Activated CD8-positive, alpha-beta memory T cell treated with anti-CD3 and anti-CD28 coated beads, Interleukin-2, amount 10 ng/mL, durations not matched to agents 7 days and 5 days (primary cell): ENCODE measurements at places on chromosomes 4 and X. TPM values are rescaled to one million over a fixed set of nuclear protein-coding genes. Genes with fewer than 3 reads are reported as not detected.

The MAGEB6 gene
- total RNA-seq, result not detected

The TMEM31 gene
- total RNA-seq, result not detected

The VGLL1 gene
- total RNA-seq, result not detected

The SGCB gene
- total RNA-seq, result 12.1 TPM

The ZNF630 gene
- 3.2 TPM for total RNA-seq

The UBE2A gene
- 81.2 TPM for total RNA-seq

The IL2 gene
- total RNA-seq, result not detected

- no peak overlapping the region for H3K27ac ChIP-seq
- no peak overlapping the region for H3K4me3 ChIP-seq
- DNase-seq, result peak; percentile 32
- no peaks in the 10 kb centered on the region for H3K36me3 ChIP-seq
Observed at GRCh38 chr4:3312362-3312761, 19.5 kb downstream of the RGS12 start.

DNA sequence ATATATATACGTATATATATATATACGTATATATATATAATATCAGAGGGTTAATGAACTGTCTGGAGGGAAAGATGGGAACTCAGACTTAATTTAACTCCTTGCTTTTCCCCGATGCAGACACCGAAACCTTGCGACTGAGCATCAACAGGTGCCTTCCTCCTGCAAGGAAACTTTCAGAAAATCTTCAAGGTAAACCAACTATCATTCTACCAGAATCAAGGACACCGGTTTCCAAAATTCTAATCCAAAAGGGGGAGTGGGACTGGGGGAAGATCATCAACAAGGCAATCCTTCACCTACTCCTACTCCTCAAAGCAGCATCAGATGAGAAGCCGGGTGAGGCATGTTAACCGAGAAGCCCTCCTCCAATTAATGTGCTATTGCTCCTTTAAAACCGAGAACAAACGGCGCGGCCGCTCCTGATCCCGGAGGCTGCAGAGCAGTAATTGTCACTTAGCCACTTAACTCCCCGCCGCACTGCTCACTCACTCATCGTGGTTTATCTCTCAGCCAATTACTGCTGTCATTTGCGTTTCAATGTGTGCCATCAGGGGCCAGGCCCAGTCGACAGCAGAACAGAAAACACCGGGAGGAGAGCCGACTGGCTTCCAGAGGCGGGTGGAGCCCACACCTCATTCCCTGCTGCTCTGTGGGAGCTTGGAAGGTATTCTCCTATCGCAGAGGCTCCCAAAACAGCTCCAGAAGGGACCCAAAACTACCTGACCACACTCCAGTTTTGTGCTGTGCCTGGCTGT, 61.7 kb downstream of the MAML3 start:
- no peaks in the 10 kb centered on the region for H3K27me3 ChIP-seq
- no peak overlapping the region for H3K27ac ChIP-seq
- H3K4me1 ChIP-seq, result peaks cover 65% of the 10 kb centered on the region
- no peak overlapping the region for H3K4me3 ChIP-seq
- no peak for DNase-seq

- H3K27me3 ChIP-seq, result peaks cover 3% of the 10 kb centered on the region
- DNase-seq, result peak; percentile 70
- H3K4me3 ChIP-seq, result peak overlapping the region; percentile 89
- H3K36me3 ChIP-seq, result peaks cover 34% of the 10 kb centered on the region
- peaks cover 39% of the 10 kb centered on the region for H3K4me1 ChIP-seq
Observed at GRCh38 chr4:37685823-37686372, 278 bp downstream of the RELL1 start.

GRCh38 chr4:76011700-76012387, 4.5 kb upstream of the CXCL9 start:
- peaks cover 17% of the 10 kb centered on the region for H3K27me3 ChIP-seq
- H3K4me3 ChIP-seq, result no peak overlapping the region
- H3K27ac ChIP-seq, result no peak overlapping the region
- no peak for DNase-seq

- H3K27ac ChIP-seq, result no peak overlapping the region
- peaks cover 53% of the 10 kb centered on the region for H3K27me3 ChIP-seq
- no peak for DNase-seq
Observed at GRCh38 chr4:76576824-76577223, 141.8 kb downstream of the SHROOM3 start.

GRCh38 chr4:38161208-38162113, 201.3 kb downstream of the PTTG2 start:
- DNase-seq, result no peak
- peaks cover 37% of the 10 kb centered on the region for H3K4me1 ChIP-seq
- peaks cover 12% of the 10 kb centered on the region for H3K36me3 ChIP-seq
- no peak overlapping the region for H3K4me3 ChIP-seq

DNA sequence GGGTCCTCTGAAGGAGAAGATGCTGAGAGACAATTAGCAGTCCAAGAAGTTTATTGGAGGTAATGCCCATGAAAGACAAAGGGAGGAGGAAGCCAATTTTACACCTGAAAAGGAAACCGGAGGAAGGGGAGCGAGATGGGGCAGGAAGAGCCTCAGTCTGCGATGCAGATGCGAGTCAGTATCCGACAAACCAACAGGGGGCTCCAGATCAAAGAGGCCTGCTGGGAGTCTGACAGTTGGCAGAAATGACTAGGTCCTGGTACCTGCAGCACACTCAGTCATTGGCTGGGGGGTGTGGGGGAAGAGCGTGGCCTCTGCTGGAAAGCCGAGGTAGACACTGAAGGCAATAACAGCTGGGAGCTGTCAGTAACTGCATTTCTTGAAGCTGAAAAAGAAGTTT, 231.1 kb upstream of the CENPE start:
- H3K27me3 ChIP-seq, result no peaks in the 10 kb centered on the region

GRCh38 chr4:176841711-176842112, 49.0 kb upstream of the VEGFC start:
- no peaks in the 10 kb centered on the region for H3K4me1 ChIP-seq
- DNase-seq, result no peak
- H3K27ac ChIP-seq, result no peak overlapping the region
- no peaks in the 10 kb centered on the region for H3K27me3 ChIP-seq

- no peaks in the 10 kb centered on the region for H3K27me3 ChIP-seq
- no peaks in the 10 kb centered on the region for H3K4me1 ChIP-seq
- no peaks in the 10 kb centered on the region for H3K36me3 ChIP-seq
- no peak overlapping the region for H3K27ac ChIP-seq
- H3K4me3 ChIP-seq, result no peak overlapping the region
Observed at GRCh38 chr4:96162636-96163035, 322.7 kb downstream of the PDHA2 start.

- H3K27ac ChIP-seq, result no peak overlapping the region
- no peak overlapping the region for H3K4me3 ChIP-seq
Observed at GRCh38 chr4:113539408-113539807, 222.1 kb downstream of the CAMK2D start.

- DNase-seq, result no peak
- peaks cover 8% of the 10 kb centered on the region for H3K27me3 ChIP-seq
- no peak overlapping the region for H3K4me3 ChIP-seq
- peaks cover 3% of the 10 kb centered on the region for H3K36me3 ChIP-seq
- H3K4me1 ChIP-seq, result peaks cover 25% of the 10 kb centered on the region
Observed at GRCh38 chr4:152009983-152010709, 249.3 kb upstream of the GATB start.

- DNase-seq, result no peak
- H3K4me1 ChIP-seq, result no peaks in the 10 kb centered on the region
- no peaks in the 10 kb centered on the region for H3K36me3 ChIP-seq
- H3K4me3 ChIP-seq, result no peak overlapping the region
- H3K27ac ChIP-seq, result no peak overlapping the region
Observed at GRCh38 chr4:173138624-173139023, 30.0 kb upstream of the GALNT7 start.

DNA sequence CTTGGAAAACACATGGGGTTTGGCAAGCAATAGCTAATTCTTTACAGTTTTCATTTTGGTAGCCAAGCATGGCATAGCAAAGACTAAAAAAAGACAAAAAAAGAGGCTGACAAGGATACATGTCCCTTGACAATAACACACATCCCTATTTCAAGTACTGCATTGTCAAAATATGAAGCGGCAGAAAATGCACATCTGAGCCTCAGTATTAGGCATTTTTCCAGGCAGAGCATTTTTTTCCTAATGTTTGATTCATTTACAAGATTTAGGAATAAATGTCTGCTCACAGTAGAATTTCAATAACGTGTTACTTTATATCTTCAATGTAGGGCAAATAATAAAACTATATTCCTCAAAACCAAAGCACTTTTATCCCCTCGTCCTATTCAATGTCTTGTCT, 216.3 kb upstream of the PCDH18 start:
- H3K36me3 ChIP-seq, result no peaks in the 10 kb centered on the region
- no peak for DNase-seq
- H3K4me1 ChIP-seq, result no peaks in the 10 kb centered on the region
- no peak overlapping the region for H3K27ac ChIP-seq
- no peaks in the 10 kb centered on the region for H3K27me3 ChIP-seq

GRCh38 chrX:20263474-20263873, 3.2 kb downstream of the RPS6KA3 start:
- peaks cover 6% of the 10 kb centered on the region for H3K36me3 ChIP-seq
- no peak for DNase-seq
- peaks cover 34% of the 10 kb centered on the region for H3K4me1 ChIP-seq

DNA sequence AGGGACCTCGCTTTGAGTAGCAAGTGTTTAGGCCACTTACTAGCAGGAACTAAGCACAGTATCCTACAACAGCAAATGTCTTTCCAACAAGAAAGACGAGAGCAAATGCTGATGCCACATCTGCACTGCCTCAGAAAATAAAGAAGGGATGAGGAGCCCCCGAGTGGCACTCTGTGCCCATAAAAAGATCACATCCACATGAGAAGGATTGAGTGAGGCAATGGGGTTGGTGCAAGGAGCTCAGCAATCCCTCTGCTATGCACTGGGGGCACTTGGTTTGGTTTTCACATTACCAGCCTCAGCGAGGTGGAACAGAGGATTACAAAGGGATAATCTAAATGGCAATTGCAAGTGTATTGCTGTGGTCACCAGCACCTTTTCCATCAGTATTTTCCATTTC, 252.8 kb upstream of the SLC7A11 start:
- no peaks in the 10 kb centered on the region for H3K36me3 ChIP-seq
- no peaks in the 10 kb centered on the region for H3K4me1 ChIP-seq
- H3K27ac ChIP-seq, result no peak overlapping the region
- H3K4me3 ChIP-seq, result no peak overlapping the region

DNA sequence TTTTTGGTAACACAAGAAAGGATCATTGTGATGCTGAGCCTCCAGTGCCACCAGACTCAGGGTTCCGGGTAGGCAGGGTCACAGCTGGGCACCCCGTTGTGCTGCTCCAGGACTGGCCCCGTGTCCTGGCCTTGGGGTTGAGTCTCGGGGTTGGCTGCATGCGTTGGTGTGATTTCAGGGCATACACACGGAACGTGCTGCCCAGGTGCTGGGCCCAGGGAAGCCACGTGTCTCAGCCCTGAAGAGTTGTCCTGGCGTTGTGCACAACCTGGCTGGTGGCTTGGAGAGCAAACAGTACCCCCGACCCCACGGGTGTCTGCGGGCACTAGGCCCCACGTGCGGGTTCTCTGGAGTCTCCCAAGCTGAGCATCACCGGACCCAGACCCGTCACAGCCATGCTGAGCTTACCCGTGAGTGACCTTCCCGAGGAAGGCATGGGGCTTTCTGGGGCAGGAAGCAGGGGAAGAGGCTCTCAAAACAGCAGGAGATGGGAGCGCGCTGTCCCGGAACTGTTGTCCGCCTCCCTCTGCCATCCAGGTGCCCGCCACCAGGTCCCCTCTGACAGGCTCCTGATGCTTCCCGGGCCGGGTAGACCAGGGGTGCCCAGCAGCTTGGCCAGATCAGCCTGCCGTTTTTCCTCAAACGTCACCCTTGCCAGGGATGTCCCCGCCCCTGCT, 66.1 kb upstream of the ENPP6 start:
- H3K27me3 ChIP-seq, result no peaks in the 10 kb centered on the region
- H3K4me3 ChIP-seq, result no peak overlapping the region
- DNase-seq, result no peak
- peaks cover 75% of the 10 kb centered on the region for H3K4me1 ChIP-seq
- H3K27ac ChIP-seq, result peak overlapping the region; percentile 95

DNA sequence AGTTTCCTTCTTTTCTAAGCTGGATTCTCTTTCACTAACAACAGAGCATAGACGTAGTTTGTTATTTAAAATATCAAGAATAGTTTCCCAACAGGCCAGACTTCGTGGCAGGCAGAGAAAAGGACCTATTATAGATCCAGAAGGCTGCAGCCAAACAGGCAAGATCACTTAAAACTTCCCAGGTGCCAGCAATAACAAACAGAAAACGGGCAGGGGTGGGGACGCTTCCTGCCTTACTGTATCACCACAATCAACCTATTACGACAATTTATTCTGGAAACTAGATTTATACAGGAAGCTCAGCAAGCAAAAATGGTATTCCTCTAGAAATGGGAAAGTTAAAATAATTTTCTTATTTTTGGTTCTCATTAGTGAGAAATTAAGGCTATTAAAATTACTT, 22.1 kb downstream of the RWDD4 start:
- H3K27me3 ChIP-seq, result no peaks in the 10 kb centered on the region
- H3K4me3 ChIP-seq, result no peak overlapping the region
- peaks cover 4% of the 10 kb centered on the region for H3K36me3 ChIP-seq
- H3K4me1 ChIP-seq, result peaks cover 18% of the 10 kb centered on the region
- H3K27ac ChIP-seq, result no peak overlapping the region

DNA sequence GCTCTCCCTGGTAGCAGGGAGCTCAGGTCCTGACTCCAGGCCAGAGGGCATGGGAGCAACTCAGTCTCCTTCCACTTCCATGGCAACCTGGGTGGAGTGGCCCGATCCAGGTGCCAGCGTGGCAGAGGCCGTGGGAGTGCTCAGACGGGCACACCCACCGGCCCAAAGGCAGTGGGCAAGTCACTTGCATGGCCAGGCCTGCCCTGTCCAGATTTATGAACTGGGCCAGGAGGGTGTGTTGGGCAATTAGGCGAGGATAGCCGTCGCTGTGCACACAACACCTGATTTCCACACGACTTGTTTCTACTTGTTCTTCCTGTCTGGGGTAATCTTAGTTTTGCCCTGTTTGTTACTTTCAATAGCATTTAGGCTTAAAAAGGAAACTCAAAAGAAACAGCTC, 55.5 kb upstream of the NYX start:
- H3K4me3 ChIP-seq, result no peak overlapping the region
- H3K4me1 ChIP-seq, result no peaks in the 10 kb centered on the region
- H3K27ac ChIP-seq, result no peak overlapping the region
- no peaks in the 10 kb centered on the region for H3K27me3 ChIP-seq
- H3K36me3 ChIP-seq, result no peaks in the 10 kb centered on the region

DNA sequence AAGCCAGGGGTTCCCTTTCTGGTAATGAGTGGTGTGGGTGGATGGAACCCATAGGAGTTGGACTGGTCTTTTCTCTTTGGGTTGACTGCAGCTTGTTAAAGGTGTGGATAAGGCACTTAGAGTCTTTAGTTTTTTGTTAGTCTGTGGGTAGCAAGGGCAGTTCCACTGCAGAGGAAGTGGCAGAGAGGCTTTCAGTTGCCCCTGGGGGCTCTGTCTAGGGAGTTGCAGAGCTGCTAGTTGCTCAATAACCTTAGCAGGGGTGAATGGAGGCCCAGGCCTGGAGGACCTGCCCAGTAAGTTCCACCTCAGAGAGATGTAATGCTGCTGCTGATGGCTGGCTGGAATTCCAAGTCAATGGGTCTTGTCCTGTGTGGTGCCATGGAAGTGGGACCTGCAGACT, 282.6 kb upstream of the NDST4 start:
- H3K4me3 ChIP-seq, result no peak overlapping the region
- no peak for DNase-seq
- H3K27ac ChIP-seq, result no peak overlapping the region
- H3K27me3 ChIP-seq, result no peaks in the 10 kb centered on the region
- H3K36me3 ChIP-seq, result no peaks in the 10 kb centered on the region
- no peaks in the 10 kb centered on the region for H3K4me1 ChIP-seq

- H3K36me3 ChIP-seq, result no peaks in the 10 kb centered on the region
- H3K27me3 ChIP-seq, result no peaks in the 10 kb centered on the region
- no peak overlapping the region for H3K4me3 ChIP-seq
- H3K4me1 ChIP-seq, result no peaks in the 10 kb centered on the region
- H3K27ac ChIP-seq, result no peak overlapping the region
Observed at GRCh38 chrX:105973387-105973739, 65.2 kb downstream of the SERPINA7 start.
